ENCODE measurements at places on chromosomes 2 and 18.

DNA sequence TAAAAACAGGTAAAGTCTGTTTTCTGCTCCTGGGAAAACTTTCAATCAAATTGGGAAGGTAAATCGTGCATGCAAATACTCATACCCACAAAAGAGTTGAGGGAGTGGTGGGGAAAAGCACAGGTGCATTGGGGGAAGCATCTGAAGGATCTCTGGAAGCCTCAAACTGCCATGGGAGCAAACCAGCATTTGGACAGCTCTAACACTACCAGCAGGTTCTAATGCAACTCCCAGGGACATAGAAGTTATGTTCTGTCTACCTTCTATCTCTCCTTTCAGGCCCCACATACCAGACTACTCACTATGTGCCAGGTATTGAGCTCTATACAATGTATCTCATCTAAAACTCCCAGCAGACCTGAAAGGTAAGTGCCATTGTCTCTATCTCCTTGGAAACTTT is 933.7 kb downstream of the NRXN1 start:
- no peak for DNase-seq

GRCh38 chr2:171531291-171531690 is 9.0 kb downstream of the CYBRD1 start:
- DNase-seq, result no peak

DNA sequence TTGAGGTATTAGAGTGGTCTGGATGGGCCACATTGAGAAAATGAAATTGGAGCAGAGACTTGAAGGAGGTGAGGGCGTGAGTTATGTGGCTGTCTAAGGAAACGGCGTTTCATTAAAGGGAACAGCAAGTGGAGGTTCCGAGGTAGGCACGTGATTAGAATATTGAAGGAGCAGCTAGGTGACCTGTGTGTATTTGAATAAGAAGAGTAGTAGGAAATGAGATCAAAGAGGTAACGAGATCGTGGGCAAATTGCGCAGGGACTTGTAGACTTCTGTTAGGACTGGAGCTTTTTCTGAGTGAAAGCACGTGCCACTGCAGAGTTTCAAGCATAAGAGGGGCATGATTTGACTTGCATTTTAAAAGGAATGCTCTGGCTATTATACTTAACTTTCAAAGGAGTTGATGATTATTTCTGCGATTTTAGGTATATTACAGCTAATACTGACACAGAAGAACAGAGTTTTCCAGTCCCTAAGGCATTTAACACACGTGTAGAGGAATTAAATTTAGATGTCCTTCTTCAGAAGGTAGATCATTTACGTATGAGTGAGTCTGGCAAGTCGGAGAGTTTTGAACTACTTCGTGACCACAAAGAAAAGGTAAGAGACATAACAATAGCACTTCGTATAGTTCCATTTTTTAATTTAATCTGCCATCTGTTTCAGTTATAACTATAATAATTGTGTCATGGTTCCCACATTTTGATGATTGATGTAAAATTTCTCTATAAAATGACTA is 48.7 kb downstream of the RMDN2 start:
- no peak for DNase-seq

DNA sequence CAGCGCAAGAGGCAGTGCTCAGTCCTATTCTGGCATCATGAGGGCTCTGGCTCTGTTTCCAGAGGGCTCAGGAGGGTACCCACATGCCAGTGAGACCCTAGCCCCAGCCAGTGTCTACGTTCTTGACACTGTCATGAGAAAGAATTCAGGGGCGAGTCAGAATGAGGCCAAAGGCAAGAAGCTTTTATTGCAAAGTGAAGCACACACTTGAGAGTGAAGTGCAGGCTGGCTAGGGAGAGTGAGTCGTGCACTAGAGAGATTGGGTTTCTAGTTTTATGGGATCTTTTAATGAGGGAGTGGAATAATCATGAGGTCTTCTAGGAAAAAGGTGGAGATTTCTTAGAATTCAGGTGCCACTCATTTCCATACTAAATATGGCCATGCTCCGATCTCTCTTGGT is 164.1 kb downstream of the DCDC2C start:
- DNase-seq, result no peak

DNA sequence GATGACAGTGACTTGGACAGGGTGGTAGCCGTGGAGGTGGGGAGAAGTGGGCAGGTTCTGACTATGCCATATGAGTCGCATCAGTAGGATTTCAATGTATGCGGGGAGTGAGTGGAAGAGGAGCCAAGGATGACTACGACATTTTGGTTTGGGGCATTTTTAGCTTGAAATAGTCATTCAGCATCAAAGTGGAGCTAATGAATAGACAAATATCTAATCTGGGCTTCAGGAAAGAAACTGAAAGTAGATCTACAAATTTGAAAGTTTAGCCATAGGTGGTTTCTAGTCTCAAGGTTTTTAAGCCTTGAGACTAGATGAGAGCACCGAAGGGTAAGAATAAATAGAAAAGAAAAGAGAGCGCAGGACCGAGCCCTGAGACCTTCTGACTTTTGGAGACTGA is 58.3 kb downstream of the FEZ2 start:
- DNase-seq, result no peak

- DNase-seq, result peak; percentile 21
Observed at GRCh38 chr2:165456027-165456426, 13.5 kb upstream of the CSRNP3 start.

- DNase-seq, result no peak
Observed at GRCh38 chr2:25797620-25798488, 80.4 kb downstream of the ASXL2 start.

- DNase-seq, result no peak
Observed at GRCh38 chr2:73895473-73895872, 2.7 kb downstream of the ACTG2 start.

DNA sequence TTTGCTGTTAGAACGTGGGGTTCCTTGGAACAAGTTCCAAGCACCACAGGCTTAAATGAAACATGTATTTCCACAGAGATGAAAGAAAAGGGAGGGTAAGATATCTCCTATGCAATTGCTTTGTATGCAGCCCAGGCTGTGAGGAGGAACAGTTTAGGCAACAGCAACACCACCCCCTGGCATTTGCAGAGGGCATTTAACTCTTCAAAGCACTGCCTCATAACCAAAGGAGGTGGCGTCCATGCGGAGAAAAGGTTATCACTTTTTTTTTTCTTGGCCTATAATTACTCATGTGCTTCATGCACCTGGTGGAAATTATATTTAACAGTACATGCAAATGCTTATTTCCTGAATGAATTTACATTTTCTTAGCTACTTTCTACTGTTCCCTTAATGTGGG is 286.0 kb downstream of the LPIN1 start:
- DNase-seq, result no peak

GRCh38 chr2:150469706-150470274 is 17.7 kb downstream of the RND3 start:
- no peak for DNase-seq

DNA sequence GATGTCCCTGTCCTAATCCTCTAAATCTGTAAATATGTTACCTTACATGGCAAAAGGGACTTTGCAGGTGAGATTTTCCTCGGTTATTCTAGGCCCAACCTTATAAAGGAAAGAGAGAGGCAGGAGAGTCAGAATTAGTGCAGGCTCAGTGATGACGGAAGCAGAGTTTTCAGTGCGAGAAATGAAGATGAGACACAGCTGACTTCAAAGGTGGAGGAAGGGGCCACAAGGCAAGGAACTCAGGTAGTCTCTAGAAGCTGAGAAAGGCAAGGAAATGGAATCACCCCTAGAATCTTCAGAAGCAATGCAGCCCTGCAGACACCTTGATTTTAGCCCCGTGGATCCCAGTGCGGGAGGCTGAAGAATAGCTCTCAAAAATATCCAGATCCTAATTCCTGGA is 7.2 kb upstream of the LCLAT1 start:
- no peak for DNase-seq

GRCh38 chr18:74773171-74773624 is 175.5 kb downstream of the ZNF407 start:
- DNase-seq, result no peak

- DNase-seq, result no peak
Observed at GRCh38 chr2:1052771-1053191, 102.1 kb downstream of the SNTG2 start.

DNA sequence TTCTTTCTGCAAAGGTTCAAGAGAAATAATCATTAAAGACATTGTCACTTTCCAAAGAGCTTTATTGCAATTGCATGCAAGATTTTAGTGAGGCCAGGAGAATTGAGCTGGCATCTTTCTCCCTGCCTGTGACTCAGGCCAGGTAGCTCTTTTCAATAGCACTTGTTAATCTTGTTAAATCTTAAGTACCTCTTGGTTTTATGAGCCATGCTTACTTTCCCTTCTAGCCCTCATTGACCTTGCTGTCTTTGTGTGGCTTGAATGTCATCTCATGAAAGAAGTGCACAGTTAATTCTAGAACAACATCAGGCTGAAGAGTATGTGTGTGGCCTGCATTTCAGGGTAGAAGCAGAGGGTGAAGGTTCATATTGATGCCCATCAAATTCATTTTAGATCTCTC is 14.8 kb upstream of the LGALSL start:
- DNase-seq, result no peak

DNA sequence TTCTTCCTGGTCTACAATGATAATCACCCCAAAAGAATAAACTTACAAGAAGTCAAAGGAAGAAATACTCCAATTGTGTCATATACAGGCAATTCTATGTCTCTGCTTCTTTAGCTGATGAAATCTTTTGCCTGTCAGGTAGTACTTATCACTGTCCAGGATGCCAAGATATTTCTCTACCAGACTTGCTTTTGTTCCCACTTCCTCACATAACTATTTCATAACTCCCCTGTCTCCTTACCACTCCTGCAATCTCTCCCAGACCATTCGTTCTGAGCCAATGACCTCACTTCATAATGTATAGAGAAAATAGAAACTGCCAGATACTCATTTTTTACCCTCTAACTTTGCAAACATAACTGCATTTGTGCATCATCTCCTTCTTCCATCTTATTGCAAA is 39.1 kb downstream of the HNMT start:
- no peak for DNase-seq

GRCh38 chr2:1561811-1562421 is 148.7 kb downstream of the TPO start:
- DNase-seq, result no peak

DNA sequence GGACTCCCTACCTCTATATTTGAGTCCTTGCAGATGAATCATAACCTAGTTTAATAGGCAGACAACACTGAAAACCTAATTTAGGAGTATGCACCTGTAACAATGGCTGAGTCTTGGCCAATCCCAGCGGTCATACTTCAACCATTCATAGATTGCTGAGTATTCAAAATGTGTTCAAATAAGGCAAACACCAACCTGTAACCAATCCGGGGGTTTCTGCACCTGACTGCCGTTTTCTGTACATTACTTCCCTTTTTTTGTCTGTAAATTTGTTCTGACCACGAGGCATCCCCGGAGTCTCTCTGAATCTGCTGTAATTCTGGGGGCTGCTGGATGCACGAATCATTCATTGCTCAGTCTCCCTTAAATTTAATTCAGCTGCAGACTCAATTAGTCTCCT is 338.6 kb downstream of the STK39 start:
- DNase-seq, result no peak

DNA sequence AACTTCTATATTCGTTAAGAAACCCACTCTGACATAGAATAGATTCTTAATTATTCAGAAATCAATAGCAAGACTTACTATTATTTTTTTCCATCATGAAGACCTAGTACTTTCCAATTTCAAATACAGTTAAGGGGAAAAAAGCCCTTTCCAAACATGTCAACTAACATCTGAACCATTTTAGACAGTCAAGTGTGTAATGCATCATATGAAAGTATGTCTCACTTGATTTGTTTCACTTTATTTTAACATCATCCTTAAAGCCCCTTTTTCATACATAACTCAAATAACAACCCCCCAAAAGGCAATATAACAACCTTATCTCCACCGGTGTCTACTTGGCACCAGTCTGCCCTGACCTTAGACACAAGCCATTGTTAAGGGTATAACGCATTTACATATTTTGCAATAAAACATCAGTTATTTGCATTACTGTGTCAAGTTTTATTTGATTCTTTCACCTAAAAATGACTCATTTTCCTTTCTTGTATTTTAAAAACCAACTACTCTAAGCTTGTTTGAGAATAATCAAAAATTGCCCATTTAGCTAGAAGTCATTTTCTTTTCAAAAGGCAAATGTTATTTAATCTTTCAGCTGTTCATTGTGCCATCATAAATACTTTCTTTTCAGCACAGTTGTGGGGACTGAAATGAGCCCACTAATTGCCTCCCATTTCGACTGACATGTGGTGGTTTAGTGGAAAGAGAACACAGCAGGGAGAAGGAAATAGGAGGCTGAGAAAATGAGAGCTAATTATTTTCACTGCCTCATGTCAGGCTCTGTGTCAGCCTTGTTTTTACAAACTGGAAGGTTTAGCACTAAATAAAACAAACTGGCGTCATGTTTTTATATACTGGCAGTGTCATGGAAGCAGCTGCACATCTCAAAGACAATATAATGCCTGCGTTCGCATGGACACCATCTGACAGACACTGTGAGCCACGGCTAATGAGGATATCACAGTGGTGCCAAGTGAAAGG is 104.7 kb upstream of the CDCA7 start:
- DNase-seq, result no peak

- DNase-seq, result peak; percentile 44
Observed at GRCh38 chr18:25457601-25458000, 105.6 kb upstream of the ZNF521 start.

DNA sequence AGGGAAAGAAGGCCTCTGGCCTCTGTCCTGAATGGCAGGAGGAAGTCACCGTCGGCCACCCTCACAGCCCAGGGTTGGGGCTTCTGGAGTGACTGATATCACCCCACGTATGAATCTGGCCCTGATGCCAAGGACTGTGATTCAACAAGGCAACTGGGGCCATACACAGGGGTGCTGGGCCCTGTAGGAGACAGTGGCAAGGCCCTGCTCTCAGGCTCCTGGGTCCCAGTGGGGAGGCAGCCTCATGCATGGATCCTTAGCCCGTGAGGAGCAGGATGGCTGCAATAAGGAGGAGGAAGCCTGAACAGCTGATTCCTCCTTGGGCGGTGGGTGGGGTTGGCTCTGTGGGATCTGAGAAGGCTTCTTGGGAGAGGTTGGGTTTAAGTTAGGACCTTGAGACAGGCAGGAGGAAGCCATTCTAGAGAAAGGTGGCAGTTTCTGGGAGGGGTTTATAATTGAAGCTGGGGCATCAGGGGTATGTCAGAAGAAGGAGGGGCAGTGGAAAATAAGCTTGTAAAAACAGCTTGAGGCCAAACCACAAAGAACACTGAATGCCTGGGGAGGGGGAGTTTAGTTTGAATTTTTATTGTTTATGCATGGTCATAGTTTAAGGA is 42.8 kb upstream of the LAPTM4A start:
- DNase-seq, result no peak

DNA sequence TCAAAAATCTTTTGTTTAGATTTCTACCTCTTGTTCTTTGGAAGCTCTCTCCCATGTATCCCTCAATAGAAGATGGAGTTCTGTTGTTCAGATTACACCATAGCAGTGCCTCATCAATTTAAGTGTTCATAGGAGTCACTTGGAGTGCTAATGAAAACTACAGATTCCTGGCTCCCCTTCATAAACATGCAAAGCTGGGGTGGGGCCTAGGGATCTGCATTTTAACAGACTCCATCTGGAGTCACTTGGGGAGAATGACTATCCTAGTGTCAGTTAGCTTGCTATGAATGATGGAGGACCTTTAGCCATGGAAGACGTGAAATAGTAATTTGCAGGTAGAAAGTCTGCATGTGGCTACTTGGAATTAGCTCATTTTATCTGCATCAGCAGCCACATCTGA is 105.4 kb downstream of the RGPD3 start:
- DNase-seq, result no peak

- no peak for DNase-seq
Observed at GRCh38 chr18:6557057-6557769, 142.5 kb upstream of the L3MBTL4 start.

- DNase-seq, result no peak
Observed at GRCh38 chr2:161677634-161678033, 53.4 kb downstream of the SLC4A10 start.
